ENCODE measurements at places on chromosomes 3 and 15.

GRCh38 chr15:67820122-67820991 lies 5.0 kb upstream of the SKOR1 start:
- no peak for DNase-seq

DNA sequence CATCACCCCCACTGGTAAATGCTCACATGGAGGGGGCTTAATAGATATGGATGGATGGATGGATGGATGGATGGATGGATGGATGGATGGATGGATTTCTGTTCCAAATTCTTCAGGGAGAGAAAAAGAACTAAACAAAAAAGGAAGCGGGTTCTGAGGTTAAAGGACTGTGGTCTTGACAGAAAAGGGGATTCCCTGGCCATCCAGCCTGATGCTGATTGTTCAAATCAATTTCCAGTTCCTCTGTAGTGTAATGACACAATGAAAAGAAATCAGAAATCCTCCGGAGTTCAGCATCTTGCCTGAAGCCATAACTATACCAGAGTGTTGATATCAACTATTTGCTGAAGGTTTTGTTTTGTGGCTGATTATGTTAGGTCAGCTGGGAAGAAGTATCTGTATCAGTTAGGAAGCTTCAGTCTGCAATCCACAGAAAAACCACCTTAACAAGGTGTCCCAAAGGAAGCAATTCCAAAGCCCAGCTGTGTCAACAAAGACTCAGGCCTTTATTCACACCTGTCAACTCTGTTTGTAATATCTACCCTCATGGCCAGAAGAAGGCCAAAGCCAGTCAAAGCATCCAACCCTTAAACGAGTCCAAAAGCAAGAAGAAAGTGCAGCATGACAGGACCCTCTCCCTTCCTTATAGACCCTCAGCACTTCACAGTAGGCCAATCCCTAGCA lies 24.5 kb upstream of the RASA2 start:
- DNase-seq = no peak

DNA sequence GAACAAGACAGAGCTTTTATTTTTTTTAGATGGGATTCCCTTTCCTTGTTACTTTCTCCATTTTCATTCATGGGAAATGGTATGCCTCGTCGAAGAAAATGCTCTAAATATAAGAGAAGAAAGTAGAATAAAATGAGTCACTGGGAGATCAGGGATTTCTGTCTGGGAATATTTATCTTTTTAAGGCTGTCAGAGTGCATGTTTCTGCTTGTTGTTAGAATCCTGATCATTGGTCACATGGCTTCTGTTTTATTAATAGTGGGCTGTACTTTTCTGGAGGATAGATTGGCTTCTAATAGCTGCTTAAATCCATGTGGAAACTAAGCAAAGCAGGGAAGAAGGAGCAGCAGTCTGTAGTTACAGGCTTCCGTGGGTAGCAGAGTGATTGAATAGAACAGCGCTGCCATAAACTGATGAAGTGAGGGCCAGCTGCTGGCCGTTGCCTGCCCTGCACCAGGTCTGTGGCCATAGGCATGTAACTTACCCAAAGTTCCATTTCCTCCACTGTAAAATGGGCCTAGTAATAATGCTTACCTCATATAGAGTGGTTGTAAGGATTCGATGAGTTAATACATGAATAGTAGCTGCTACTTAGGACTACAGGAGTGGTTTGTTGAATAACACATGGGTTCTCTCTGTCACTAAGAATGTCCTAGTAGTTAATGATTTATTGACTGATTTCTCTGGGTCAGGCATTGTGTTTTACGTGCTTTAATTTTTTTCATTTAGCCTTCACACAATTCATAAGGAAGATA lies 289.9 kb downstream of the SATB1 start:
- DNase-seq = no peak

GRCh38 chr3:149016669-149017541 lies 25.6 kb downstream of the GYG1 start:
- no peak for DNase-seq

DNA sequence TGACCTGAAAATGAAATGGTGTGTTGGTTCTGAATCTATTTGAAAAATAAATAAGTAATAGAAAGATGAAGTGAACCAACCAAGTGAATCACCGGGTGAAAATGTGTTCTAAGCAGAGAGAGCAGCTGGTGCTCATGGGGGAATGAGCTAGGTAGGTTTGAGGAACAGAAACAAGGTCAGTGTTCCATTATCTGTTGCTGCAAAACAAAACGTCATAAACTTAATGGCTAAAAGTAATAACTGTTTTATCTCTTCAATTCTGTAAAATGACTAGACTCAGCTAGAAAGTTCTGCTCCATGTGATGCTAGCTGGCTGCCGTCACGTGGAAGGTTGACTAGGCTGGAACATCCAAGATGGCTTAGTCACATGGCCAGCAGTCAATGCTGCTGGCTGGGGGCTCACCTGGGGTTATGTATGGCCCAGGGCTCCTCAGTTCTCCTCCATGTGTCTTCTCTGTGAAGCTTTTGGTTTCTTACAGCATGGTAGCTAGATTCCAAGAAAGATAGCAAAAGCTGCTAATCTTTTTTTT lies 13.3 kb upstream of the SH3BP5 start:
- no peak for DNase-seq

DNA sequence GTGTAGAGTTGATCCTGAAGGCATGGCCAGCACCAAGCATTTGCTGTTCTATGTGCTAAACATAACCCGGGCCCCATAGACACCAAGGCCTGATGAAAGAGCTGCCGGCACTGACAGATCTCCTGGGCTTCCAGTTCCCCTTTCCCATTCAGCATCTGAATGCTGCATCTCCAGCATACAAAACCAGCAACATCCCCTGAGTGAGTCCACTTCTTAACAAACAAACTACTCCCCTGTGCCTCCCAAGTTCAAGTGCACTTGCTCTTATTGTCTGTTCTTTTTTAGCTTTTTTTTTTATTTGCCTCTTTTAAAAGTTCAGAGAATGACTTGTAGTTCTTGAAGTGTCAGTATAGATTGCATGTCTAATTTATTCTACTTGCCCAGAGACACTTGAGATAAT lies 156.0 kb downstream of the EDEM1 start:
- no peak for DNase-seq

GRCh38 chr15:84725001-84725491 lies 9.1 kb upstream of the SEC11A start:
- DNase-seq = no peak

- DNase-seq = no peak
Measured at GRCh38 chr3:101066711-101067129, 73.5 kb upstream of the ABI3BP start.

GRCh38 chr3:49098910-49099630 lies 5.2 kb upstream of the QRICH1 start:
- DNase-seq = no peak

DNA sequence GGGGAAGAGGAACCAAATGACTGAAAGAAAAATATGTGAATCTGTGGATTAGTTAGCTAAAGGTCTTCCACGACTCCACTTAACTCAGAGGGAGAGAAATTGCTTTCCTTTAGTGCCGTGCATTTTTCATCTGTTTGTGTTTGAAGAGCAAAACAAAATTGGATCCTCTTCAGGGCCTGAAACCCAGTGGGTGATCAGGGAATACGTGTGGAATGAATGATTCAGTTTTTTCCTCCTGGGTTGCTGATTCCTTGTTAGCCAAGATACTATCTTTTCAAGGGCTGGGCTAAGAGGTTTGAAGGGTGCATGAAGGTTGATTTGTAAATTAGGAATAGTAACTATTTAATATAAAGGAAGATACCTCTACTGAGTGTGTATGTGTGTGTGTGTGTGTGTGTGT lies 61.0 kb downstream of the TPRG1 start:
- no peak for DNase-seq

- DNase-seq = peak; percentile 37
Measured at GRCh38 chr3:57805674-57806073, 49.6 kb downstream of the SLMAP start.

DNA sequence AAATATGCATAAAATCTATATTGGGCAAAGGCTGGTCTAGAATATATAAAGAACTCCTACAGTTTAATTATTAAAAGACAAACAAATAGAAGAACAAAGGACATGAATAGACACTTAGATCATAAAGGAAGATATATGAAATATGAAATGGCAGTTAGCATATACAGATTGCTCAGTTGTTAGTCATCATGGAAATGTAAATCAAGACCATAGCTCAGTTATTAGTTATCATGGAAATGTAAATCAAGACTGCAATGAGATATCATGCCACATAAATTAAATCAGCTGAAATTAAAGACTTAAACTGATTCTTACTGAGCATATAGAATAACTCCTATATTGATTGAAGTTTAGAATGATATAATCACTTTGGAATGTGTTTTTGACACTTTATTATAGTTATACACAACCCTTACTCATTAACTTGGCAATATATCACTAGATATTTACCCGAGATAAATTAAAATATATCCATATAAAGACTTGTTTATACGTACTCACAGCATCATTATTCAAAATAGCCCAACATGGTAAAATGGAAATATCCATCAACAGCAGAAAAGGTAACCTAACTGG lies 45.2 kb upstream of the GOLGA8B start:
- no peak for DNase-seq

DNA sequence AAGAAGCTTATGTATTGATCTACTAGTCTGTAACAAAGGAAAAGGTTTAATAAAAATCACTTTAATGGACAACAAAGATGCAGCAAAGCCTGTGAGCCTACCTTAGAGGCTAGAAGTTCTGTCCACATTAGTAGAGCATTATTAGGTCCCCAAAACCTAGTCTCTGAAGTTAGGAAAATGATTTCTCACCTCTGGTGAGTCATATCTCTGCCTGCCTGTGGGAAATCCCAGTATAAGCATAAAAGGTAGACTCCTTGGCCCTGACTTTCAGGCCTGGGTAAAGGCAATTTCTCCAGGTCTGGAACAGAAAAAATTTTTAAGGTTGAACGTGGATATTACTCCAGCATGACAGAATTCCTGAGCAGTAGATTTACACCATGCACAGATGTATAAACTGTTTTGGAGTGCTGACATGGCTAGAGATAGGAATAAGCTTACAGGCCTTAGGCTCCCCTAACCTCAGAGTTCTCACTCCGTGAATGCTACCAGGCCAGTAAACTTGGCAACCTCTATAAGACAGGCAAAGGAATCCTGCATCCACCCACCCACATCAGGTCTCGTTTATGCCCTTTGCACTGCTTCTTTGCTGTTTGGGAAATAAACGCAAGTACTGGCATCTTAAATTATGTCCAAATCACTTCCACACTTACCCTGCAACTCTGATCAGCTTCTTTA lies 104.1 kb downstream of the SERPINI1 start:
- no peak for DNase-seq

DNA sequence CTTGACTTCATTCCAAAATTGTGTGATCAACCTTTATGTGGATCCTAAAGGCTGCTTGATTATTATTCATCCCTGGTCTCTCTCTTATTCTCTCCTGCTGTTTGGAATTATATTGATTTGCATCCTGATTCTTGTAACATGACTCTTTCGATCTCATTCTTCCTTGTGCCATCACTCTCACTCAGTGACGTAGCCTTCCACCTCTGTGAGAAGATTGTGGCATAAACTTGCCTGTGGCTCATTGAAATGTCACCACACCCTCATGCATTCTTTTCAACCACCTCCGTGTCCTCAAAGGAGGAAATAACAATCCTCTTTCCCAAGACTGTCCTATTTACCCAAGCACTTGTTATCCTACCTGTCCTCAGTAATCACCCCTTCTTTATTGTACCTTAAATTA lies 41.3 kb upstream of the GCNT3 start:
- DNase-seq = no peak

- DNase-seq = no peak
Measured at GRCh38 chr15:64351265-64351664, 4.7 kb downstream of the CSNK1G1 start.

All from stimulated activated CD4-positive, alpha-beta T cell treated with anti-CD3 and anti-CD28 coated beads, Interleukin-4, amount 100 ng/mL, for 4 hours (primary cell).